ENCODE measurements at places on chromosomes 13 and 19.

GRCh38 chr13:103003631-103004030, 62.6 kb downstream of the SLC10A2 start:
- DNase-seq: no peak

DNA sequence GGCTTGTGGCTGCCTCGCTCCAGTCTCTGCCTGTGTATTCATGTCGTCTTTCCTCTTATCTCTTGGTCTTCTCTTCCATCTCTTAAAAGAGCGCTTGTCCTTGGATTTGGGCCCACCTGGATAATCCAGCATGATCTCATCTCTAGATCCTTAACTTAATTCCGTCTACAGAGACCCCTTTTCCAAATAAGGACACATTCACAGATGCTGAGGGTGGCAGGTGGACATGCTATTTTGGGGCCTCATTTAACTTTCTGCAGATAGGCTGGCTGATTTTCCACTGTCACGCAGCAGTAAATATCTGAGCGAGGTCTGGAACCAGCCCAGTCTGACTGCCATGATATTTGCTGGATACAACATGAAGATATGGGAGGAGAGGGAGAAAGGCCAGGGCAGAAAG, 41.5 kb upstream of the TSHZ3 start:
- DNase-seq: no peak

DNA sequence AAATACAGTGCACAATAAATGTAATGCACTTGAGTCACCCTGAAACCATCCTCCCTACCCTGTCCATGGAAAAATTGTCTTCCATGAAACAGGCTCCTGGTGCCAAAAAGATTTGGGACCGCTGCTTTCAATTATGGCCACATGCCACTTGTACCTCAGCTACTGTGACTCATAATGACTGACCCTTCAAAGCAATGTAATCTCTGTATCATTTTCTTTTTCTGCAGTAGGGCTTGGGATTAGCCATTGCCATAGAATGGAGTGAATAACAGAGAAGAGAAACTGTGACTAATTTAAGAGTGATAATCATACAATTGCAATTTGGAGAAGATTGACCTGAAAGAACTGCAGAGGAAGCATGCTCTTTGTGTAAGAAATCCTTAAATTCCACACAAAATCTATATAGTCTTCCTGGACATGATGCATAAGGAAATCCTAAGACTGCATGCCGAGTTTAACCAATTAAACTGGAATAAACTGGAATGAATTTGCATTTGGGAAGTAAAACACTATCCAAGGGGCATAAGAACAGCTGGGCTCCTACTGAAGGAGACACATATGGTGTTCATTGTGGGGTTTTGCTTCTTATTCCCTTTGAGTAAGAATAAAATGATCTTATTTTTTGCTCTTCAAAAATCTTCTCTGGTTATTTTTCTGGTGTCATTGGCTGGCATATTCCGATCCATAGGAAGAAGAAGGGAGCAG, 59.5 kb upstream of the SLC7A1 start:
- DNase-seq: no peak

GRCh38 chr13:35765366-35765765, 288.9 kb upstream of the MAB21L1 start:
- DNase-seq: no peak

GRCh38 chr19:30229525-30230174, 142.5 kb upstream of the ZNF536 start:
- no peak for DNase-seq

- DNase-seq: no peak
These were observed 17.6 kb upstream of the COG3 start for GRCh38 chr13:45447050-45447661.

DNA sequence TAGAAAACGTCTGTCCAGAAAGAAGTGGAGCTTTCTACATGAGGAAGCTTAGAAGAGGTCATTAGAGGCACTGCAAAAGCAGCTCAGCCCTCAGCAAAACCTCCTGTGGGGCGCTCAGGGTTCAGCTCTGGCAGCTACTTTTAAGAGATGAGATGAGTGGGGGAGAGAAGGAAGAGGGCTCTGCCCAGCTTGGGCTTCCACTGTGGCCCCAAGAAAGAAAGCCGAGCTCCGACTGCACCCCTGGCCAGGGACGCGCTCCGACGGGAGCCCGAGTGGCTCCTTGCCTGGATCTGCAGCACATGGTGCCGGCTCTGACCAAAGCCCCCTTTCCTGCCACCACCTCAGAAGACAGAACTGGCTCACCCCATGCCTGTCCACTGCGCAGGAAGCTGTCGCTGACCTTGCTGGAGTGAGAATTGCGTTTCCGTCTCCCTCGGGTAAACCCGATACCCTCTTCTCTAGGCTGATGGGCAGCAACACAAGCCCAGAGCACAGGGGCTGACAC, 36.4 kb downstream of the NAXD start:
- no peak for DNase-seq

DNA sequence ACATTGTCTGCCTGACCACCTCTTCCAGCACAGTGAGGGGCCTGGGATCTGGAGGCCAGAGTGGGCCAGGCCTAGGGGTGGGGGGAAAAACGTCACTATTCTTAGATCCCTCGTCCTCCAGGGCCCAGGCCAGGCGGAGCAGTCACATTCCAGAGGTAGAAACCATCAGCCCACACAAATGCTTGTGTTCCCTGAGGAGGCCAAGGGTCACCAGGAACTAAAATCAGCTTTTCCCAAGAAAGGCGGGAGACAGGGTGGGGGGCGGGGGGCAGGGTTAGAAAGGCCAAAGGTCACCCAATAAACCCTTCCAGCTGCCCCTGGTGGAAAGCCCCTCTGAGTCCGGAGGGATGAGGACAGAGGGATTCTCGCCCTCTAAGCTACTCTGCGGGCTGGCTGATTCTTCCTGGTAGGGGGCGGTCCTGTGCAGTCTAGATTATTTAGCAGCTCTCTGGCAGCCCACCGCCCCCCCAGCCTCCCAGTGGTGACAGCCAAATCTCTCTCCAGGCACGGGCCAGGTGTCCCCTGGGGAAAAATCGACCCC, 23.5 kb upstream of the CCL25 start:
- DNase-seq: peak; percentile 47

DNA sequence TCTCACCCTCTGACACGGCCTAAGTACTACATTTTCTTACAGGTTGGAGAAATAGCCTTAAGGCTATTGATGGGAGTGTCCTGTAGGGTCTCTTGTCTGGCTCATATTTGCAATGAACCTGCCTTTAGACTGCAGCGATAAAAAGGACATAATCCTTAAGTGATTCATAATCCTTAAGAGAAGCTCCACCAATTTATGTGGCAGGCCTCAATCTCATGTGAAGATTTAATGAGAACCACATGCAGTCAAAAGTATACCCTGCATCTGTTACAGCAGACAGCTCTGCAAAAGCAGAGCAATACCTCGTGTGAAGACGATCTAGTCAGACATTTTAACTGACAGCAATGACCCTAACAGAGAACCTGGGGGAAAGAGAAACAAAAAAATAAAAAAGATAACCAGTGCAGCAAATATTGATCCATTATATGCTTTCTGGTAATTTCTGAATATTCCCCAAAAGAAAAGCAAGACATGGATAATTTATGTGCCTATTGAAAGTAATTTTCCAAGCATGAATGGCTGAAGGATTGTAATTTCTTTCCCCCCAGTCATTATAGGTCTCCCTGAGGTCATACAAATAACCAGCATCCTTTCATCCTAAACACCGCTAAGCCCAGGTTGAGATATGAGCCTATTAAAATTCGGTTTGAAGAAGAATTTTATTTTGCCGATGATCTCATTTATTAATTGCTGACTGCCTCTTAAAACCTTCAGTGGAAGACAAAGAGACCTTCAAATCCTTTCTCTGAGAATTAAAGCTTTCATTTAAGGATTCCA, 321.8 kb upstream of the NBEA start:
- no peak for DNase-seq

DNA sequence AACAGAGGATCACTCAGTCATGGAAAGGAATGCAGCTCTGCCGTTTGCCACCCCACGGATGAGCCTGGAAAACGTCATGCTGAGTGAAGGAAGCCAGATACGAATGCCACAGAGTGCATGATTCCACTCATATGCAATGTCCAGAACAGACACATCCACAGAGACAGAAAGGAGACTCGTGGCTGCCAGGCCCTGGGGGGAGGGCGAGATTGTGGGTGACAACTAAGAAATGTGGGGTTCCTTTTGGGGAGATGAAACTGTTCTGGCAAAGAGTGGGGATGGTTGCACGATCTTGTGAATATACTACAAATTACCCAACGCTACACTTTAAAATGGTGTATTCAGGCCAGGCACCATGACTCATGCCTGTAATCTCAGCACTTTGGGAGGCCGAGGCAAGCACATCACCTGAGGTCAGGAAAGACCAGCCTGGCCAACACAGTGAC, 27.2 kb upstream of the NAPA start:
- DNase-seq: no peak

DNA sequence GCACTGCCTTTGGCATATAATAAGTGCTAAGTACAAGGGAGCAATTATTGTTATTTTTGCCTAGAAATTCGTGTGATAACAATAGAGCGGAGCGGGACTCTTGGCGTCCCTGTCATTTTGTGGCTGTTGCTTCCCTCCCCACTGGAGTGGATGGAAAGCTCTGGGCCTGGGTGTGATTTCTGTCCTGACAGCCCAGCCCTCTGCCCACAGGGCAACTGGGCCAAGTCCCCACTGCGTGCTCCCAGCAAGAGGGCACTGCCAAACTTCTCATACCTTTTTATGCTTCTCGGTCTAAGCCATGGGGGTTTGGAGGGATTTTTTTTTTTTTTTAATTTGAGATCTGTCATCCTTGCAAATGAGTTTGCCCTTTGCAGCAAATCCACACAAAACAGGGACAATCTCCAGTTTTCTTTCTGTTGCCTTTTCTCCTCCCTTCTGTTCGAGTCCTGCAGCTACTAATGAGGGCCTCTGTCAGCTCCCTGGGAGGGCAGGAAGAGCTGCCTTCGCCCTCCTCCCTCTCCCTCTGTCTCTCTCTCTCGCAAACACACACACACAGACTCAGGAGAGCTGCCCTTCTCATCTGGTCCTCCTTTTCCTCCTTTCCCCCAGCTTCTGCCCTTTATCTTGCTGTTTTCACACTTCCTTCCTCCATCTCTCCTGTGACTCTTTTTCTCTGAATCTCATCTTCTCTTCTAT, 103.9 kb downstream of the DNAJC15 start:
- no peak for DNase-seq

DNA sequence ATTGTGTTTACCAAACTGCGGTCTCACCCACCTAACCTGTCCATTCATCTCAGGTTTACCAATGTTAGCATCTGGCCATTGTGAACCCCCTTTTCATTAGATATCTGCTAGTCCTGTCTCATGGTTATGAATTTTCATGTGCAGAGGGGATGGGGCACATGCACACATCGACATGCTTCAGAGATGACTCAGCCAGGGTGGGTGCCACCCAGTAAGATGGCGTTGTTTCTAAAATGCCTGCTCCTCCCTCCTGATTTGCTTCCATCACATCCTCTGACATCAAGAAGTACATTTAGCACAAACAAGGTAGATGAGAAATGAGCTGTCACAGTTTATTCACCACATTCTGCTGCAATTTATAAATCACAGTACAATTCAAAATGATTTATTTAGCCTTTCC, 51.3 kb downstream of the GPALPP1 start:
- DNase-seq: no peak

- DNase-seq: no peak
These were observed 75.9 kb downstream of the TNFSF11 start for GRCh38 chr13:42649831-42650230.

DNA sequence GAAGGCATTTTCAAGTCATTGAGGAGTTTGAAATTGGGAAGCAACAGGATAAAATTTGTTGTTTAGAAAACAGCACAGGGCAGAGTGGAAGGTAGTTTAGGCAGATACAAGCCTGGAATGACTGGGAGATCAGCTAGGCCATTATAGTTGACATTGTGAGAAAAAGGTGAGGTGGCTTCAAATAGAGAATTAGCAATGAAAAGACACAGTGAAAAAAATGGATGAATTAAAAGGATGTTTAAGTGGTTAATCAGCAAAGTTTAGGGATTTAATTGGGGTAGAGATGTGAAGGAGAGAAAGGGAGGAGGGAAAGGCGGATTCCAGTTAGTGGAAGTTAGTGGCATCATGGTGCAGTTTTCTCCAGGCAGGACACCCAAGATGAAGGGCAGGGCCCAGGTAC, 570.5 kb upstream of the GPC6 start:
- DNase-seq: no peak

- DNase-seq: no peak
These were observed 40.7 kb upstream of the VWA8 start for GRCh38 chr13:42001580-42001979.

GRCh38 chr19:18009412-18010066, 1.6 kb downstream of the ARRDC2 start:
- DNase-seq: no peak

GRCh38 chr13:106484537-106485193, 50.8 kb downstream of the EFNB2 start:
- DNase-seq: no peak

DNA sequence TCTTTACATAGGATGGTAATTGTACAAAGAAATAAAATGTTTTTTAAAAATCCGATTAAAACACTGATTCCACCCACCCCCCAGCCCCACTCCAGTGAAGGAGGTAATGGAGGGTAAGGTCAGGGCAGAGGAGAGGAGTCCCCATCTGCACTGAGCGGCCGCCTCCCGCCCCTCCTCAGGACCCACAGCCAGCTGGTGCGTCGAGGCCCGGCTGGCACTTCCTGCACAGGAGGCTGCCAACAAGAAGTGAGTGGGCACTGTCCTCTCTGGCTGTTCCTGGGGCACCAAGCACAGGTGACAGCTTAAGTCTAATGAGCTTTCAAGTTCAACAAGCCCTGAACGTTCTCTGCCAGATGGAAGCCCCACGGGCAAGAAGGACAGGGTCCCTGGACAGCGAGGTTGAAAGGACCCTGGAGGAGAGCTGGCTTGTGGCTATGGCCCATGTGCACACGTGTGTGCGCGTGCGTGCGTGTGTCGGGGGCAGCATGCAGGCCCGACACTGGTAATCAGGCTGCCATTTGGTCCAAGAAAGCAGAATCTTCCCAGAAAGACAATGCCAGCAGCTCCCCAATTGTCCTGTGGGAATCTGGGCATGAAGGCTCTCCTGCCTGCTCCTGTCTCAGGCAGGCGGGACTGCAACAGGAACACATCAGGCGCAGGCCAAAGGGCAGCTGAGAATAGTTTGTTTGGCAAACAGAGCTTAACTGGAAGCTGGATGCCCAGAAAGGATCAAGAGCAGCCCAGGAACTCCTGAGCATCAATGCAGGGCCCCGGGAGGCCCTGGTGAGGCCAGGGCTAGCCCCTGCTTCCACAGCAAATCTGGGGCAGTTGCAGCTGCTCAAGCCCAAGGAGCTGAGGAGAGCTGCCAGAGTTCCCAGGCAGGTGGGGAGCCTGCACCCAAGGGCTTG, 15.1 kb upstream of the EPHX3 start:
- DNase-seq: no peak

DNA sequence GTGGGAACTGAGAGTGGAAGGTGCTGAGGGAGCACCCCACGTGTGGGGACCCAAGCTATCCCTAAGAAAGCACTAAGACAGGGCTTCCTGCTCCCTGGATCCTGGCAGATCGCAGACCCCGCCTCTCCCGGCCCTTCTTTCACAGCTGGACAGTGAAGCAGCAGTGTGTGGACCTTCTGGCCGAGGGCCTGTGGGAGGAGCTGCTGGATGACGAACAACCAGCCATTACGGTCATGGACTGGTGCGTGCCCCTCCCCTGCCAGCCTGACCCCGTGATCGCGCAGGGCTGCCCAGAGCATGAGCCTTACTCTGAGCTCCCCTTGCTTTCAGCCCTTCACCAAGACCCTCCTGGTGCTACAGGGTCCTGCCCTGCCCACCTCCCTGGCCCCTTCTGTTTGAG, 2.3 kb downstream of the NCCRP1 start:
- no peak for DNase-seq

Measured in K562 (cell line).